ENCODE measurements at places on chromosomes 2 and 18.
A peak's percentile ranks its signal among the peaks of the same experiment; 100 is the strongest.

DNA sequence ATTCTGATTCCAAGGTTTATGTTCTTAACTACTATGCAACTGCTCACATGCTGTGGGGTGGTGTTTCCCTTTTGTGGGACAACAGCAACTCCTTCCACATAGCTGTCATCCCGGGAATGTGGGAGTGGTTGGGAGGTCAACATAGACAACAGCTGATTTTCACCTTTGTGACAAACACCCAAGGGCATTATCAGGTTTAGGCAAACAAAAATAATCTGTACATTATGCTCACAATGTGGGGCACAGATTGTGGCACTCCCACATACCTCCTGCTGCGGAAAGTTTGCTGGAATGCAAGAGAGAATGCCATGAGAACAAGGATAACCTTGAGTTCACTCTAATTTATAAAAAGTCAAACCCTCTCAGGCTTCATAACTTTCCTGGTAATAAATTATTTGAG, 582.6 kb downstream of the CNTNAP5 start:
- no peak for DNase-seq

DNA sequence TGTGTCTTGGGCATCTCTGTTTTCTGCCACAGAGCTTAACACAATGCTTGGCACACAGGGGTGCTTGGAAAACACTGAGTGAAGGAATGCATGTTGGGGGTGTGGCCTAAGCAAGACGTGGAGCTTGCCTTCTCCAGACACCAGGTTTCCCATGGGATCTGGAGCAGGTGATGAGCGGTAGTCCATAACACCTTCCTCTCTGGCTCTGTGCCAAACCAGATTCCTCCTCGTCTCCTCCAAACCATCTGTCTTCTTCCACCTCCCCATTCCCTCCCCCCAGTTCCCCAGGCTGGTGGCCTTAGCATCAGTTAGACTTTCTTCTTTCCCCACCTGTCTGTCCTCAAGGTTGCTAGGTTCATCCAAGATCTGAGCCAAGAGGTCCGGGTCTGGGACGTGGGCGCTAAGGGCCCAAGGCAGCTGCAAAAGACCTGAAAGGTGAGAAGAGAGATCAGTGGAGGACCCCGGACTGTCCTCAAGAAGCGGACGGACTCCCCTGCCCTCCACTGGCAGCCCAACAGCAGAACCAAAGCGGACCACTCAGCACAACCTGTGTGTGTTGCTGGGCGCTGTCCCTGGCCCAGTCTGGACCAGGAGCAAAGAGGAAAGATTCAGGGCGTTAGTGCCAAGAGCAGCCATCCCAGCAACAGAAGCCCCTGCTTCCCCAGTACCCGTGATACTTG, 1.2 kb upstream of the ITM2C start:
- no peak for DNase-seq

- no peak for DNase-seq
Observed at GRCh38 chr2:149658553-149658952, 71.0 kb upstream of the MMADHC start.

DNA sequence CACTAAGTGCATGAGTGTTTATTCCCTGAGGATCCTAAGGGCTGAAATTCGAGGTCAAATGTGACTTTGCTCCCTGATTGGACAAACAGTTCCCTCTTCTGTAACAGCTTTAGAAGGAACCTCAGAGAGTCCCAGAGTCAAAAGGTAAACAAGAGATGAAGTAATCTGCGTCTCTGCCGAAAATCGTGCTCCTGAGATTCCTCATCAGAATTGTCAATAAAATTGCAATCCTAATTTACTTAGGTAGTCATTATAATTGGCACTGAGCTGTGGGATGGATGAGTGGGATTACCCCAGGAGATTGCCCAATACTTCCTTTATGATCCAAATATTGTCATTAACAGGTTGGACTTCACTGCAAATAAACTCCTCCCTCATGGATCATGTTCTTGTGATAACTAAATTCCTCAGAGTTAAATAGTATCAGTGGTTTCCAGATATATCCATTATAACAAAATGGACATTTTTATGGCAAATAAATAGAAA, 907 bp upstream of the SUCLG1 start:
- no peak for DNase-seq

DNA sequence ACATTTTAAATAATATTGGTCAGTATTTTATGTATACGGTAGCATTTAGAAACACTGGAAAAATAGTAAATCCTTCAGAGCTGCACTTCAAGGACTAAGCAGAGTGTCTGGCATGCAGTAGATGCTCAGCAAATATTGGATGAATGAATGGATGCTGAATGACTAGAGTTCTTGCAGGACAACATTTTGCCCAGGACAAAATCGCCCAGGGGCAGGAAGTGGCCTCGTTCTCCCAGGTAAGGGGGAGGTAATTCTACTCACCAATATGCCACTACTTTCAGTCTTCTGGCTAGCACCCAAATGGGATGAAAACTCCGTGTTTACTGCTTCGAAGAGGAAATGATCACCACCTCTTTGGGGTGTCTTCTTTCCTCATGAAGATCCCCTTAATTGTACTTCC, 4.0 kb upstream of the DGUOK start:
- no peak for DNase-seq

DNA sequence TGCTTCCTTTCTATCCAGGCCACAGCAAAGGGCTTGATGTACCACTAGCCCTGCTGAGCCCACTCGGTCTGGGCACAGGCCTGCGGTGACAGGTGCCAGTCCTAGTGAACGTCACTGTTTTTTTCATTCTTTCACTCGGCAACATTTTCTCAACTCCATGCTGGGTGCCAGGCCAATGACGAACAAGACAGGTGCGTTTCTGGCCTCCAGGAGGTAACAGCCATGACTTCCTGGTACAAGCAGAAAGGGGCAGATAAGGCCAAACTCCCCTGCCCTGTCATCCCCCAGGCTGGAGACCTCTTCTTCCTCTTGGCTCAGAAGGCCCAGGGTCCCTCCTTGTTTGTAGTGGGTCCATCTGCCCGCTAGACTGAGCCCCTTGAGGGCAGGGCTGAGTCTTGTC, 55.7 kb upstream of the OTOF start:
- peak; percentile 9 for DNase-seq

DNA sequence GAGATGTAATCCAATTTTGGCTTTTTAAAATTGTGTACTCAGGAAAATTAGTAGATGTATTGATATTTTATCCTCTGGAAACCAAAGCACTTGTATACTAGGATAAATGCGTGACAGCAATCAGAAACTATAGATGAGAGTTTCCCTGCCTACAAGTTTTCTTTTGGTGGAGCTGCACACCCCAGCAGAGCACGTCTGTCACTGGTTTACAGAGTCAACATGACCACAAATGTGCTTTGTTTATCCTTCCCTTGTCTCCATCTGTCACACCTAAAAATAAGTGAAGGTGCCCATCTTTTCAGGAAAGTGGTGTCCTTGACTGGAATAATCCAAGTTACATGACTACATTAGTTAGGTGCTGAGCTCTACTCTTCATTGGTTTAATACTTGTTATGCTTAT, 210.4 kb upstream of the DSEL start:
- DNase-seq: no peak

DNA sequence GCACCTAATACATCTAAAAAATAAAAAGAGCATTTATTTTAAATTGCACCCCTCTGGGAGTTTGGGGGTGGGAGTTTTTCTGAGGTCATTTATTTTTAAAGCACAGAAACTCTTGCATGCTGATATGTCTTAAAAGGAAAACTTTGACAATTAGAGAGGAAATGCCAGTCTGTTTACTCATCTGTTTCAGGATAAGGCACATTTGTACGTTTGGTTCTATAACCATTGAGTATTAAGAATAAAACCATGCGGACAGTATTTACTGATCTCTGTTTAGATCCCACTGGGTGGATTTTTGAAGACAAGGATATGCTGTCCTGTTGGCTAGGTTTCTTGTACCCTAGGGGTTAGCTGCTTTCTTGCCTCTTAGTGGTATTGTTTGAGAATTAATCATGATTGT, 122.9 kb downstream of the TANC1 start:
- DNase-seq: no peak

DNA sequence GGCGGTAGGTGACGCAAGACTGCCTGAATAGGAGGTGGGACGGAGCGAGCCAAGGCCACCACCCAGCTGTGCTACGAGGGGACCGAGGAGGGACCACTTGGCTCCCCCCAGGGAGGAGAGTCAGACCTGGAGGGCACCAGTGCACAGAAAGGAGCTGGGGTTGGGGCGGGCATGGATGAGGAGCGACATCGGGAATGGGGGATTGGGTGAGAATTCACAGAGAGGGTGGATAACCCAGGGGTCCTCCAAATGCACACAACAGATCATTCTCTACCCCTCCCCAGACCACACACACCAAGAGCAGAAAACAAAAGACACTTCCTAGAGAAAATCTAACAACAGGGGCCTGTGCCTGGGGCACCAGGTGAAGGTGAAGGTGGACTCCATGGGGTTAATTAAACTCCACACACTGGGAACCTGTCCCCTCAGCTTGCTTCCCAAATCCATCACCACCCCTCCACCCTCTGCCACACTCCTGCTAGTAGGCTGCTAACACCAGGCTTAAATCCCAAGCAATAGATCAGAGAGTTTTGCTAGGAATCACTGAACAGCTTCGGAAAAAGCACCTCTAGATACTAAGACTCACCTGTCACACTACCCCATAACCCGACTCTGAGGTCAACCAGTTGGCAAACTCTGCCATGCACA, 274.6 kb downstream of the EIPR1 start:
- DNase-seq: no peak

- DNase-seq: no peak
Observed at GRCh38 chr2:191646163-191646902, 31.6 kb upstream of the NABP1 start.

- peak; percentile 66 for DNase-seq
Observed at GRCh38 chr2:173402405-173402974, 47.8 kb downstream of the CDCA7 start.

GRCh38 chr2:230796280-230796862, 68.4 kb upstream of the ITM2C start:
- DNase-seq: no peak

DNA sequence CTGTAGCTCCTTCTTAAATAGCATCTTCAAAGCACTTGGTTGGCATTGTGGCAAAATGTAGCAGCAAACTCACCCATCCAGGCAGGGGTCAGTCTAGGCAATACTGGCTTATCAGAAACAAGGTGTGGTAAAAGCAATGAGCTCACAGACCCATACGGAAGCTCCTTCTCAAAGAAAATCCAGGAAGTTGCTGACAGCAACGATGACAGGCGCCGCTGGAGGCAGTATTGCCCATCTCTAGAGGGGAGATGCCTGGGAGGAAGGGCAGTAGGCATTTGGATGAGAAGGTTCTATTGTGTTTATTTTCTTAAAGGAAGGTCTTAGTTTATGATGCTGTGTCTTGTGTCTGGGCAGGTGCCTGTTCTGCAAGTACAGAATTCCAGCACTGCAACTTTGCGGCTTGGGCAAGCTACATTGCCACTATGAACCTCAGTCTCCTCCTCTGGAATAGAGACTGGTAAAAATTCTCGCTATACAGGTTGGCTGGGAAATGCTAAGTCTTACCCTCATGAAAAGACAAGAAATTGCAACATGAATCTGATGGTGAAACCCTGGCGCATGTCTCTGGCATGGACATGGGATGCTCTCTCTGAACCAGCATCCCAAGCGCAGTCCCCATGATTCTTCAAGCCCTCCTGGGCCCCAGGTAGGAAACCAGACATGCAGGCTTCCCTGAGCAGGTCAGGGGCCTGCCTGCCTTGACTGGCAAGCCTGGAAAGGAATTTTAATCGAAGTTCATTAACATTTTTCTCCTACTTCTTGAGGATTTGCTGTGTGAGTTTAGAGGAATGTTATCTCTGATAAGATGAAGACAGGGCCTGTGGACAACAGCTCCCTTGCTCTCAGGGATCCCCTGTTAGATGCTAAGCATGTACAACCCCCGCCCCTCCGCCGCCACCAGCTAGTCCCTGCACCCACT, 156.0 kb downstream of the TFCP2L1 start:
- DNase-seq: no peak

DNA sequence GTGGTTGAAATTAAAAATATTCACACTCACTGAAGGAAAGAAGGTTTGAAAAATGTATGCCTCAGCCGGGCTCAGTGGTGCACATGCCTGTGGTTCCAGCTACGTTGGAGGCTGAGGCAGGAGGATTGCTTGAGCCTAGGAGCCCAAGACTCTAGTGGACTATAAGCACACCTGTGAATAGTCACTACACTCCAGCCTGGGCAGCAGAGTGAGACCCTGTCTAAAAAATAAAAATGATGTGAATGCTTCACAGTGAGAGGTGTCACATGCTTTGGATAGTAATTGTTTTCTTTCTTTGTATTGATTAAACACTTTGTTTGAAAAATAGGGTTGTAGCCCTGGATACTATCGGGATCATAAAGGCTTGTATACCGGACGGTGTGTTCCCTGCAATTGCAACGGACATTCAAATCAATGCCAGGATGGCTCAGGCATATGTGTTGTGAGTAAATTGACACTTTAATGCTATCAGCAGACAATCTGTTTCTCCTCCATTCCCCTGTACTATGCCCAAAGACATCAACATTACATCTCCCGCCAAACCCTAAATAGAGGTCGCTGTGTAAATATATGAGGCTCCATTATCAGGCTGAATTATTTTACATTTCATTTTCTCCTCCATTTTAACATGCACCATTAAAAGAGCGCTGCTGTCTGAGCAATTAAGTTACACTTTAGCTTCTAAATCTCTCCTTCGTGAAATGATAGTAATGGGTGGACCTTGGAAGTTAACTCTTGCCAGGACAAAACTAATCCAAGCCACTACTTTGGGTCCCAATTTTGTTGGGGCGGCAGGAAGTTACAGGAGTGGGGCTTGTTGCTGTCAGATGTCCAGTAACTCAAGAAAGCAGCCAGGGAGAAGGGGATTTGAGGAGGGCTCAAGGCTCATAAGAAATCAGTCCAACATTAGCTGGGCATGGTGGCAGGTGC, 138.3 kb upstream of the TTC39C start:
- no peak for DNase-seq

- no peak for DNase-seq
Observed at GRCh38 chr2:205086662-205087061, 541.4 kb downstream of the PARD3B start.

- no peak for DNase-seq
Observed at GRCh38 chr2:126850940-126851339, 47.8 kb upstream of the TEX51 start.

- DNase-seq: no peak
Observed at GRCh38 chr18:22939649-22940048, 6.5 kb downstream of the RBBP8 start.

GRCh38 chr18:10142496-10143160, 228.8 kb downstream of the VAPA start:
- DNase-seq: no peak

- no peak for DNase-seq
Observed at GRCh38 chr2:235538981-235539380, 45.1 kb downstream of the AGAP1 start.

- DNase-seq: no peak
Observed at GRCh38 chr2:49837561-49838293, 683.4 kb upstream of the FSHR start.

- DNase-seq: no peak
Observed at GRCh38 chr2:157473581-157473980, 29.7 kb upstream of the CYTIP start.

GRCh38 chr2:139465789-139466188, 685.6 kb upstream of the NXPH2 start:
- no peak for DNase-seq

DNA sequence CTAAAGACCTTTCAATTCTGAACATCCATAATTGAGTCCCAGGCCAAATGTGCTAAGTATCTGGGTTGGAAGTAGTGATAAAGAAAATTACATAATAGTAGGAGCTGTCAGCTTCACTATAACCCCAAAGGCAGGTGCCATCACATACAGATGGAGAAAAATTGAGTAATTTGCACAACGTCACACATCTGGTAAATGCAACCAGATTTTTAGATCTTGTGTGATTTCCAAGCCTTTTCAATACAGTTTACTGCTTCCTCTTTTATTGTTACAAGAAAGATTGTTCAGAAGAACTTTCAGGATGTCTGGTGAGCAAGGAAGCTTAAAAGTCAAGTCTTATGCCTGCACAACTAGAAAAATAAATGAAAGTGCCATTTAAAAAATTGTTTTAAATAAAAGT, 62.3 kb downstream of the UBE2E3 start:
- no peak for DNase-seq
